ENCODE measurements at places on chromosomes 7 and 10. TPM values are rescaled to one million over a fixed set of nuclear protein-coding genes. Genes with fewer than 3 reads are reported as not detected.
A peak's percentile ranks its signal among the peaks of the same experiment; 100 is the strongest.

Gene TBX20
- 0.49 TPM for total RNA-seq

Gene FXYD4
- total RNA-seq: not detected

Gene SPDYE6
- not detected for total RNA-seq

Gene PALD1
- total RNA-seq: 6.9 TPM

Gene KCNIP2
- total RNA-seq: 5.9 TPM

Gene NOD1
- 14.5 TPM for total RNA-seq

Gene CCT6A
- 82.0 TPM for total RNA-seq

DNA sequence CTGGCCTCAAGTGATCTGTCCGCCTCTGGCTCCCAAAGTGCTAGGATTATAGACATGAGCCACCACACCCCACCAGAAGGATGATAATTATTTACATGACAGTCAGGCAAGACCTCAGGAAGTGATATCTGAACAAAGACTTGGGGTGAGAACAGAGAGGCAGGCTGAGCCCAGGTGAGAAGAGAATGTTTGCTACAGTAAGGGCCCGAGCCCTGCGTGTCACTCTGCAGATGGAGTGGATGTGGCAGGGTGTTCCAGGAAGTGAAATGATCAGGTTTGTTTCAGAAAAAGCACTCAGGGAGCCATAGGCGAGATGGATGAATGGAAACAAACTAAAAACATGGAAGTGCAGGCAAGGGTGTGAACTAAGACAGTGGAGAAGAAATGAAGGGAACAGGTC is 22.2 kb downstream of the SFMBT2 start:
- DNase-seq: no peak

DNA sequence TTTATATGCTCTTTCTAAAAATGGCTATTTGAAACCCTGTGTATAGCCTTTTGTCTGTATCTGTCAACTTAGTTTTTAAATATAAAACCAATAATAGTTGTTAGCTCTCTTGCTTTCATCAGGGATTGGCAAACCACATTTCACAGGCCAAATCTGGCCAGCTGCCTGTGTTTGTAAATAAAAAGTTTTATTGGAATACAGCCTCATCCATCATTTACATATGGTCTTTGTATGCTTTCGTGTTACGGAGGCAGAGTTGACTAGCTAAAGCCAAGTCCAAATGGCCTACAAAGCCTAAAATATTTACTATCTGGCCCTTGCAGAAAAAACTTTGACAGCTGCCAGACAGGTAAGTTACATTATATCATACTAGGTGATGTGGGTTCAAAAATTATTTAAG is 235.0 kb downstream of the BICC1 start:
- no peak for DNase-seq

DNA sequence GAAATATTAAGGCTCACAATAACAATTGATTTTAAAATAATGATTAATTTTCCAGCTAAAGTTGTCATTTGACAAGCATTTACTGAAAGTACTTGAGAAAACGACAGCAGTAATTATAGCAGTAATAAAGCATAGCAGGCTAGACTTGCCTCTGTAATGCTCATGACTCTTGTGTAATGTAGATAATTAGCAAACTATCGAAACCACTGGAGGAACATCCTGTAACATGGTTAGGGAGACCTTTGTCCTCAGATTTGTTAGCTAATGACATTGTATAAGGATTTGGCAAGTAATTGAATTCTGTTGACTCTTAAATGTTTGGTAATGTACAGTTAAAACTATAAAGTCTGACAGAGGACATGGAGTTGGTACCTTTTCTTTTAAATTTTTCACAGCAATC is 24.8 kb downstream of the ARL4A start:
- DNase-seq: no peak

DNA sequence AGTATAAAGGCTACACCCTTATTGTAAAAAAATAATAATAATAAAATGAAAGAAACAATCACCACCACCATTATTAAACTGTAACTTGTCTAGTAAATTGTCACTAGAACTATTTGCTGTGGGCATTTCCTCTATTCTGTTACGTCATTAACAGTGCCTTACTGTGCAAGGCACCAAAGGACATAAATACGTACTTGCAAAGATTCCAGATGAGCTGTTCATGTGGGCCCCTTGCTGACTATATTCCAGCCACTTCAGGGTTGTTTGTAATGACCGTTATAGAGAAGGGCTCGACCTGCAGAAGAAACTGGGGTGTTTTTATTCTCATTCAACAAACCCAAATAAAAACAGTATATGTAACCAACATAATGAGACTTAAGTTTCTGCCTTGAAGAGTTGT is 60.4 kb downstream of the KLRG2 start:
- DNase-seq: no peak

DNA sequence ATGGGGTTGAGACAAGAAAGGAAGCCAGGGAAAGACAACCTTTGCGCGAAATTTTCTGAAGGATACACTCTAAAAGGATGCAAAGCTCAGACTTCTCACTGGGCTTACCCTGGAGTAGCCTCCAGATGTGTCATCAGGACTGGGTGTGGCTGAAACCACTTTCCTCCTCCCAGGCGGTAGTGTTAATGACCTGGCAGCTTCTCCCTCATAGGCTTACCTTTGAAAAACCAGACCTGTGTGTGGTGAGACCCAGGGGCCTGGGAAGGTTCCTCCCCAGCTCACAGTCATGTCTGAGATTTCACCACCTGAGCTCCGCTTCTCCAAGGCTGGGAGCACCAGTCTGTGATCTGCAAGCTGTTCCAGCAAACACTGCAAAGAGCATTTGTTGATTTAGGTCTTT is 93.7 kb downstream of the EPC1 start:
- DNase-seq: no peak

DNA sequence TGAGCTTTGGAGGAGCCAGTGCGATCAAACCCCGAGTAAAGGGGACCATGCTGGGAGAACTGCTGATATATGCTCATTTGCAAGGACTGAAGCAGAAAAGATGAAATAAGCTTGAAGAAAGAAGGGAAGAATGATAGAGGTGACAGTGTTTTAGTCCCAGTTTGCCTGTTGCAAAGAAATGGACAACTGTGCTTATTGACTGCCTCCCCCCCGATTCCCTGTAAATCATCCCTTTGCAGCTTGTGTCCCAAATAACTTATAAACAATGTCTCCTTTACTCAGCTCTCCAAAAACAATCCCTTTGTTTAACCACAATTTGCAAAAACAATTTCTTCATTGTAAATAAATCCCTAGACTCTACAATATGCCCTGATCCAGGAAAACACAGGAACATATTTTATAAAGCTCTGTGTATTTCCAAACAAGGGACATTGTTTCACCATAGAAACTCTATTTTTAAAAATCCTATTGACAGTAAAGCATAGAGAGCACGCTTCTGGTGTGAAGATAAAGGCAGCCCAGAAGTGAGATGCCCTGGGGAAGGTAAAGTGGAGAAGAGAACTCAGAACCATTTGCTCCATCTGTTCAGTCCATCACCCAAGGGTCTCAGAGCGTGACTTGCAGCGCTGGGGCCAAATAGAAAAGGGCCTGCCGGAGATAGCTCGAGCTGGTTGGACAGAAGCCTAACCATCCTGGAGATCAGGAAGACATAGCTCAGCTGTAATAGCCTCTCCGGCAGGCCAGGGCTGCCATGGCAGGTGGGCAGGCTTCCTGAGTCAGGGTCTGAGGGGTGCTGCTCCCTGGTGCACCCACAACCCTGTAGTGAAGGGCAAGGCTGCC is 280.5 kb downstream of the WDR11 start:
- no peak for DNase-seq

DNA sequence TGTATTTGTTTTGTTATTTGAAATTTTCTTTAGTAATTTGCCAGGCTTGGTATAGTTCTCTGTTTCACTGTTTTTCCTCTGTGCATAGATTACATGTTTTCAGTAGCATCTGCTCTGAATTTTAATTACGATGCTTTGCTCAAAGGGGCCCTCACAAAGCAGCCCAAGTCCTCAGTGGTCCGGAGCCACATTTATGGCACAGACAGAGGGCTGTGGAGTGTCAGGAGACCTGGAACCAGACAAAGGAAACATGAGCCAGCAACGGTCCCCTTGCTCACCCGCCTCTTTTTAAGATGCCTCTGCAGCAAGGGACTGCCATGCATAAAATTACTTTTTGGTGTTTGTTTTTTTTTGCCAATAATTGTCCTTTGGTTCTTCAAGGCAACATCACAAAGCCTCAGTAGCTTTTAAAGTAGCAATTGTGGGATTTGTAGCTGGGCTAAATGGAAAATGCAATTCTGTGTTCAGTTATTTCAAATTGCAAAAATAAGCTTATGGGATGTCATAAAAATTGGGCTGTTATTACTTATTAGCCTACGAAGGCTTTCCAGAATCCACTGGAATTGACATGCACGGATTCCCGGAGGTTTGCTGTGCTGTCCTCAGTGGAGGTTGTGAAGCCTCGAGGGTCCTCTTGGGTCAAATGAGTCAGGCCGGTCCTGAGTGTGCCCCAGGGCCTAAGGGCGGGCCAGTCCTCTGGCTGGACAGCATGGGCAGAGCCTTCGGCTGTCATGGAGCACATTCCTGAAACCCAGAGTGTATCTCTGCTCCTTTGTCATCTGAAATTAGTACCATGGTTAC is 422.8 kb downstream of the GLRX3 start:
- peak; percentile 12 for DNase-seq

DNA sequence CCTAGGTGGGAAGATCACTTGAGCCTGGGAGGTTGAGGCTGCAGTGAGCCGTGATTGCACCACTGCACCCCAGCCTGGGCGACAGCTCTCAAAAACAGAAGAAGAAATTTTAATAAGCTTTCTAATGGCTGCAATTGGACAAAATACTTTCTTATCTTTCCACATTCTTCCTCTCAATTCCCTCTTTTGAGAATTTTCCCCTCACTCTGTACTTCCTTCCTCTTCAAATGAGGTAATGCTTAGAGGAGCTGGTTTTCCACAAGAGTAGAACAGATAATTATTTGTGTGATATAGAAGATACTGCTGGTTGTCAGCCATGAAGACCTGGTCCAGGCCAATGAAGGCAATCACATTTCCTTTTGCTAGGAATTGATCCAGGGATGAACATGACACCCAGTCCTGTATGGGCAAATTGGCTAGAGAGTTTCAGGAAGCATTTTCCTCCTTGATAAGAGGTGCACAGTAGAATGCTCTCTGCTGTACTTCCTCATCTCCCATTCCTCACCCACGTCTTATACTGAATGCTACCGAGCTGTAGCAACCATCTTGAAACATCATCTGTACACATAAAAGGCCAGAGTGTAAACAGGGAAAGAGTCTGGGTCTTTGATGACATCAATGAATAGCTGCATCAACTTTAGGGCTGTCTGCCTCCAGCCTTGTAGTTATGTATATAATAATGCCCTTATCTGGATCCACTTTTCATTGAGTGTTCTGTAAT is 103.9 kb downstream of the CDK6 start:
- no peak for DNase-seq

DNA sequence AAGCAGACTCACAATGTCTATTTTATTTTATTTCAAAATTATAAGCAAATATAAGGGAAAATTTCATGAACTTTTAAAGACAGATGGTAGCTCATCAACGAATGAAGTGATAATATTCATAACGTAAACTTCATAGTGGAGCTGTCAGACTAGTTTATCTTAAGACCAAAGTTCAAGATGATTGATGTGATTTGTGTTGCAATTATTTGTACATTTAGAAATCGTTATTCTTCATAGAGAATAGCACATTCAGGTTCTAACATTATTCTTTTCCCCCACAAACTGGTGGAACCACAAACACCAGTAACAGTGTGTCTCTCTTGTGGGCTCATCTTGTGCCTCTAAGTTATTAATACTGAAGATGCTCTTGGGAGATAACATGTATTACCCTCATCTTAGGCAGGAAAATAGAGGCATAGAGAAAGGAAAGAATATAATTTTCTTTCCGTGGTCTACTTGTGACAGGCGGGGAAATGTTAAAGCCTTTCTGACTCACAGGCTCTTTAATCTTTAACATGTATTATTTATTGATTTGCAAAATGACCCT is 37.0 kb downstream of the CCSER2 start:
- no peak for DNase-seq

DNA sequence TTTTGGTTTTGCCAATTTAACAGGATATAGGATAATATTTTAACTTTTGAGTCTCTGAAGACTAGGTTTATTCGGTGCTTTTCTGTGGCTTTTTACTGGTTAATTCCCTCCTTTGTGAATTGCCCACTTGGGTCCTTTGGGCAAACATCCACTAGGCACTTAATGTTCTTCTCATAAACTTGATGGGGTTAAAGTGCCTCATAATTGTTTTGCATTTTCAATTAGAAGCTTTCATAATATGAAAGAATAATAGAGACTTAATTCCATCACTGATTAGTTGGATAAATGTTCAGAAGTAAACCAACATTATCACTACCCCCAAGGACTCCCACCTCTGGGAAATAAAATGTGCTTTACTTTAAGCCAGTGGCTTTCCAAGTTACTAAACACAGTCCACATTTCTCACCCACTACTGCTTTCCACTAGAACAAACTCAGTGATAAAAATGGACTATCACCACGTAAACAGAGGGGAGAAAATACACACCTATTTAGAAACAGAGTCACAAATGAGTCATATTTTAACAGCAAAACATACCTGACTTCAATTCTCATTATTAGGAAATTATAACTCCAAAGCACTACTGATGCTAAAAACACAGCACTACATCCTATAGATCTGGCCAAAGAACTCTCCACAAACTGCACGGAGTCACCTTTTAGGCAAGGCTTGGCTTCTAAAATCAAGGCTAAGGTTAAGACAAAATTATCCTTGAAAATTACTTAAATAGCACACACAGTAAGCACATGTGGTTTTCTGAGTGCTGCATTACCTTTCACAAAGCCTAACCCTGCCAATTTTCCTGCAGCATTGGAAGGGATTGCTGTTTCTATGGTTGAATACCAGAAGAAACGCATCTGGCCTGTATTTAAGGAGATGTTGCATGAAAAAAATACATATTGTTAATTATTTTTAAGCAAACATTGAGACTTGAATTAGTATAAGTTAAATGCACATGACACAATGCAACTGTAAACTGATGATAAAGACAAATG is 41.2 kb downstream of the PARD3 start:
- no peak for DNase-seq

GRCh38 chr7:143334244-143334643 is 18.3 kb downstream of the CLCN1 start:
- no peak for DNase-seq

DNA sequence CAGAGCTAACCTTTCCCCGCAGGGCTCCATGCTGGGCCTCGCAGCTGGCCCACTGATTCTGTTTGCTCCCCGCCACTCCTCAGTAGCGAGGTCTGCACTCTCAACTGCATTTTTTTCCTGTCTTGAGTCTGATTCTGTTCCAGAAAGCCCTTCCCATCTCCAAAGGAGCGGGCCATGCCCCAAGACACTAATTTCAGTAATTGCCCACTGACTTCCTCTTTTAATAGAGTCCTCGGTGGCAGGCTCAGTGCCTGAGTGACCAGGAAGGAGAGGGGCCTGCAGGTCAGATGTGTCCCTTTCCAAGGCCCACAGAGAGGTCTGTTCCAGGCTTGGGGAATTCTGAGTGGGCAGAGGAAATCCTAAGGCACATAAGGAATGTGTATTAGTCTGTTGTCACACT is 77.4 kb downstream of the ADCY1 start:
- DNase-seq: no peak

DNA sequence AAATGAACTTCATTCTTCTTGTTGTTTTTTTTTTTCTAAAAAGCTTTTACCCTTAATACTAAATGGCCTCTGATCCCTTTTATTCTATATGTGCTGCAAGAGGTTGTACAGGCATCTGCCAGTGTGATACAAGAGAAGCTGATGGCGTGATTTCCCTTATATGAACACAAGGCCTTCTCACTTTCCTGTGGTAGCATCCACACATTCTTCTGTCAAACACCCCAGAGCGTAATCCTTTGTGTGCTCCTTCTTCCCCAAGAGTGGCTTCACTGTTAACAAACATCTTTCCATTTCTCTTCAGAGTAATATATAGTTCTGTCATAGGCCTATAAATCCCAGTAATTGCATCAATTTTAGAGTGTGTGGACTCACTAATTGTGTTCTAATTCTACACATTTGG is 86.3 kb upstream of the CAPZA2 start:
- no peak for DNase-seq

GRCh38 chr7:18292584-18292983 is 203.0 kb upstream of the HDAC9 start:
- DNase-seq: no peak
